ENCODE measurements at places on chromosomes 11 and 22.

DNA sequence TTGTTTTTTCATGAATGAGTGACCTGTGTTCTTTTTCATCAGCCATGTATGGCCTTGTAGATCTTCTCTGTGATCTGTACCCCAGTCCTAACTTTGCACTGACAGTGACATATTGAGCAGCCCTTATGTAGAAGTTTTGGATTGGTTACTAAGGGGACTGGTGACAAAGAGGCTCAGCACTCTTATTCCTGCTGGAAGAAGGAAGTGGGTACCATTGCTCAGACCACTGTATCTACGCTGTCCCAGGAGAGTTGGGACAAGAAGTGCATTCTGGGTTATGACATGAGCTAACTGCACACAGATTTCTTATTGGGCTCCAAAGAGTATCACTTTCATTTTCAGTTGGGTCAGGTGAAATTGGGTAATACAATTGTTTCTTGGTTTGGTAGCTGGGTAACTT is 107.8 kb upstream of the RASSF10 start:
- DNase-seq = no peak

DNA sequence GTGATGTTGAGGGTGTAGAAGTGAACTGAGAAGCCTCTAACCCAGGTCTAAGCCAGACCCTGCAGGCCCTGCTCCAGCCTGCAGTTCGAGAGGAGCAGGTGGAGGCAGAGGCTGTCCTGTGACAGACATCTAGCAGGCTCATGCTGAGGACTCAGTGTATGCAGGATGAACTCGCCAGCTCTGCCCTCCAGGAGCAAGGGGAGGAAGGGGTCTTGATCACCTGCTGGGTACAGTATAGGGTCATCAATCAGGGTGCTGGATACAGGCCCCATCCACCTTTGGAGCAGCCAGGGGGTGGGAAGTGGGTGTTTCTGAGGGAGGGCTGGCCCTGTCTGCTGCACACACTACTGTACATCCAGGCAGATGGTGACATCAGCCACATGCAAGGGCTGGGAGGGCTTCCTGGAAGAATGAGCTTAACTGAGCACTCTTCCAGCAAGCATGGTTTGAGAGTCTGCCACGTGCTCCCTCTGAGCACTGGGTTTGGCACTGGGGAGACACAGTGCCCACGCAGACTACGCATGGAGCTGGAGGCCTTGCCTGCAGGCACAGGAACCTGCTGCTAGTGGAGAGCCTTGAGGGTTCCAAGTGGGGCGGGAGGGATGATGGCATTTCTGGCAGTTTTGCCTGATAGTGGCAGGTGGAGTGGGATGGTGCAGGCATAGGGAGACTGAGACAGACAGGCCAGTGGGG is 9.2 kb downstream of the MAPK8IP1 start:
- no peak for DNase-seq

- no peak for DNase-seq
Observed at GRCh38 chr11:78795621-78796261, 221.1 kb upstream of the NARS2 start.

- no peak for DNase-seq
Observed at GRCh38 chr11:96111308-96111707, 187.4 kb upstream of the MTMR2 start.

DNA sequence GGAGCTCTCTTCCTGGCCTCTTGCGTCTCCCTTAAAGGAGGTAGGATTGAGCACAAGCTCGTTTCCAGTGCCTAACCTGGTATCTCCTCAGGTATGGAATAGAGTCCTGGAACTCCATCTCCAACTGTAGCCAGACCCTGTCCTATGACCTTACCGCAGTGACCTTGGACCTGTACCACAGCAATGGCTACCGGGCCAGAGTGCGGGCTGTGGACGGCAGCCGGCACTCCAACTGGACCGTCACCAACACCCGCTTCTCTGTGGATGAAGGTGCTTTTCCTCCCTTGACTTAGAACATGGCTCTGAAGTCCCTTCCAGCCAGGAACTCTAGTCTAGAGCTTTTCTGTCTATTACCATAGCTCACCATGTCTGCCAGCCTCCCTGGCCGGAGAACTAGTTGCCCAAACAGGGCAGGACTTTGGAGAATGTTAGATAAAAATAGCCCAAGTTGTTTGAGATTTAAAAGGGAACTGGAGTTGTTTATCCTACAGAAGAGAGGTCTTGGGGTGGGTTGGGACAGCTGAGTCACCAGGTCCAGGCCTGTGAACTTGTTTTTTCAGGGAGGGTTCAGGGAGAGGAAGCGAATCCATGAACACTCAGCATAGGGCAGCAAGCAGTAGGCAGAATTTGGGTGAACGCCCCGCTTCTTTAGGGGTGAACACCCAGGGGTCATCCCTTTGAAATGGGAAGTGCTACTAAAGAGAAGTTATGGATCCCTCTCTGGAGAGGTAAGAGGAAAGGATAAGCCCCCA is 3.3 kb downstream of the IL10RA start:
- DNase-seq = no peak

- DNase-seq = peak; percentile 46
Observed at GRCh38 chr11:62393061-62393611, 25.7 kb upstream of the SCGB1A1 start.

GRCh38 chr11:5065027-5065426 is 4.3 kb upstream of the OR52E1 start:
- DNase-seq = no peak

DNA sequence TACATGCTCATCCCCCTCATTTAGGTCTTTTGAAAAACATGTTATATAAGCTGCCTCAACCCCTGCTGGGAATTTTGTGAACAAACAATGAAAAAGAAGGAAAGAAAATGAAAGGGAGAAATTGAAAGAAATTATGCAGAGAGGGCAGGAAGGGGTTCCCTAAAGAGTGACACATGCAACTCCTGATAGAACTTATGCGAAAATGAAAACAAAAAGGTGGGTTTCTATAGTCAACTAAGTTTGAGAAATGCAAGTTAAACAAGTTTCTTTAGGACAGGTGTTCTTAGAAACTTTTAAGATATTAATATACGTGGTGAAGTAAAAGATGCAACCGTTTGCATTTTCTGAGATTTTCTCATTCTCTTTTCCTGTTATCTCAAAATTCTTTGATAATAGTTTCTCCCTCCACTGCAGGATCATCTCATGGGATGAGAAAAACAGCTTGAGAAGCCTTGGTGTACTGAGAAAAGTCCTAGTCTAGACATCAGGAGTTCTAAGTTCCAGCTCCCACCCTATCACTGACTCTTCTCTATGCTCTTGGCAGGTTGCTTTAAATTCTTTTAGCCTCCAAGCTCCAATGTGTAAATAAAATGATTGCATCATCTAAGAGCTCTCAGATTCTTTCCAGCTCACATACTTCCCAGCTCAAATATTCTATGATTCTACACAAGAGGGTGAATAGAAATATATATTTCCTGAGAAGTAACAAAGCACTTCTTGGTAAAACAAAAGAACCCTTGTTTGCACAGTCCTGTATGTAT is 109.2 kb downstream of the FAM76B start:
- no peak for DNase-seq
